ENCODE measurements at places on chromosomes 5 and 9.

- DNase-seq = no peak
Measured at GRCh38 chr5:39024005-39024404, 50.2 kb downstream of the RICTOR start.

DNA sequence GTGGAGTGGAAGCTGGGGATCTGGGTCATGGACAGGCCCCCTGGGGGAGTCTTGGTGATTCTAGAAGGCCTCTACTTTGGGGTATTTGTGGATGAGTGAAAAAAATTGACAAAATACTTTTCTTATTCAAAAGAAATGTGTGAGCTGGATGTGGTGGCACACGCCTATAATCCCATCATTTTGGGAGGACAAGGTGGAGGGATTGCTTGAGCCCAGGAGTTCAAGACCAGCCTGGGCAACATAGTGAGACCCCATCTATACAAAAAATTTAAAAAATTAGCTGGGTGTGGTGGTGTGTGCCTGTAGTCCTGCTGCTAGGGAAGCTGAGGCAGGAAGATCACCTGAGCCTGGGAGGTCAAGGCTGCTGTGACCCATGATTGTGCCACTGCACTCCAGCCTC lies 6.6 kb upstream of the NCS1 start:
- DNase-seq = no peak

DNA sequence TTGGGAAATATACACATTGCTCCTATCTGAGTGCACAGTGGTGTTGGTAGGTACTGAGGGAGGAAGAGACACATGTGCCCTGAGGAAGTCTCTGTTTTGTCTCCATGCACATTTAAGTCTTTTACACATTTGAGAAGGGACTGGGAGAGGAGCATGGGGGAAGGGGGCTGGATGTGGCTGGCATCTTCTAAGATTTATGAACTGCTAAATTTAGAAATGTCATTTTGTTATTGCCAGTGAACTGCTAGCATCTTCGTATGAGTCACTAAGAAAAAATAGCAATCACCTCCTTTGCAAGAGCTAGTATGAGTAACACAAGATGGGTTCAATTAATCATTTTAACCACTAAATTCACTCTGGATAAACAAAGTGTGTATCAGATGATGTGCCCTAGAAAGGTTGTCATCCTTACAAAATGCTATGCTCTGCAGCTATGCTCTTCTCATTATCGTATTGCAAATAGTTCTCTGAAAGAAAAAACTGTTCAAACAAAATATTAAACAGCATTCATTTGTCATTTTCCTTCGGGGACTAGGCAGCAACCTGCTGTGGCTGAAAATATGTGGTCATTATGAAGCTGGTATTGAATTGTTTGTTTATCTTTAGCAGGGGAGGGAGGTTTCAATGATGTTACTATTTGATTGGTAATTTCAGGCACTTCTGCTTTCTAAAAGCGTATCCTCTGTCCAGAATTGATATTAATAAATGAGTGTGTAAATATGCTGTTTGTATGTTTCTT lies 236.5 kb downstream of the DMRTA1 start:
- peak; percentile 54 for DNase-seq

DNA sequence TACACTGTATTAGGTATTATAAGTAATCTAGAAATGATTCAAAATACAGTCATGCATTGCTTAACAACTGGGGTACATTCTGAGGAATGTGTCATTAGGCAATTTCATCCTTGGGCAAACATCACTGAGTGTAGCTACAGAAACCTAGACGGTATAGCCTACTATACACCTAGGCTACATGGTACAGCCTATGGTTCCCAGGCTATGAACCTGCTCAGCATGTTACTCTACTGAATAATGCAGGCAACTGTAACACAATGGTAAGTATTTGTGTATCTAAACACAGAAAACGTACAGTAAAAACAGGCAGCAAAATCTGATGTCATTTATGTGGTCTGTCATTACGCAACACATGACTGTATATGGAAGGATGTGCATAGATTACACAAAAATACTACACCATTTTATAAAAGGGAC lies 96.8 kb downstream of the RAPGEF6 start:
- peak; percentile 96 for DNase-seq

DNA sequence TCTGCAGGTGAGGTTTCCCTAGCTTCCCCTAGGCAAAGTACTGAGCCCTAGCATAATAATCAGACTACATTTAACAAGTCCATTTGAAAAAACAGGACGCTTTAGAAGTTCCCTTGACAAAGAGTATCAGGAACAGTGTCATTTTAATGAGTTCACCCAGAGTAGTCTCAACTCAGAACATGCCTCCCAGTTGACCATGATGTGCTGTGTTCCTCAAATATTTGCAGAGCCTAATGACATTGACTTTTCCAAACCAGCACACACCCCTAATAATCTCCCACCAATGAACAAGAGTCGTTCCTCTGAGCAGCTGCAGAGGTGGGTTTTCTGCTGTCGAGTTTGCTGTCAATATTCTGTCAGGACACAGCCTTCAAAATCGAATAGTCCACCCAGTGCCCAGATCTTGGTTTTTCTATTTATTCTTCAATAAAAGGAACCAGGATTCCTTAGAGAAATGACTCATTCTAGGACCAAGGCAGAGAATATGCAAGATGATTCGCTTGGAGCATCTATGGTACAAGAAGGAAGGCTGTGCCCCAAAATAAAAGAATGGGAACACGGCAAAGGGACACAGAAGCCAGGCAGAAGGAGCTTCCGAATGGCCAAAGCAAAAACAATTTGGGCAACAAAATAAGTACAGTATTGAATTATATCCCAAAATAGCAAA lies 57.6 kb downstream of the OTULIN start:
- DNase-seq = no peak

DNA sequence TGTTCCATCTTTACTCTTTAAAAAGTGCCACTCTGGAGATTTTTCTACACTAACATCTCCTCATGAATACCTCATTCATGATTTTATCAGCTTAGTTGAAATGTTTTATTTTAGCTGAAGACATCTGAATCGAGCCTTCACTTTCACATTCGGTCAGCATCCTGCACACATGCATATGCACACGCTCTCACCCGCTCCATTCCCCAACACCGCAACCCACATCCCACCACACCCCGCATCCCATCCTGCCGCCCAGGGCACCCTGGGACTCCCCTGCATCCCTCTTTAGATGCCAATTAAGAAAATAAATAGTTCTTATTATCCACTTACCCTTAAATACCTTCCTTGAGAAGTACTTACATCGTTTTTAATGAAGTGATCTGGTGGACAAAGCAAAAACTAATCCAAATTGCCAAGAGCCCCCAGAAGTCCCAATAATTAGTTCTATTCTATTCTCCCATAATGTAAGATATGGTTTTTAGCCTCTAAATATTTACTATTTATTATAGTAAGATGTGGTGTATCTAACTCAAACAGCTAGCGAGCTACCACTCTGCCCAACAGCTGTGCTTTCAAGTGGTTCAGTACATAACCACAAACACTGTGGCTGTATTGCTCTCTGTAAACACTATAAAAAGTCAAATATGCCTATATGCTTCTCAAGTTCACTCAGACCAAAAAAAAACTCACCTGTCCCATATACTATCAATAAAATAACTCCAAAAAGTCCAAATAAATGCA lies 38.2 kb downstream of the GZMK start:
- DNase-seq = no peak

DNA sequence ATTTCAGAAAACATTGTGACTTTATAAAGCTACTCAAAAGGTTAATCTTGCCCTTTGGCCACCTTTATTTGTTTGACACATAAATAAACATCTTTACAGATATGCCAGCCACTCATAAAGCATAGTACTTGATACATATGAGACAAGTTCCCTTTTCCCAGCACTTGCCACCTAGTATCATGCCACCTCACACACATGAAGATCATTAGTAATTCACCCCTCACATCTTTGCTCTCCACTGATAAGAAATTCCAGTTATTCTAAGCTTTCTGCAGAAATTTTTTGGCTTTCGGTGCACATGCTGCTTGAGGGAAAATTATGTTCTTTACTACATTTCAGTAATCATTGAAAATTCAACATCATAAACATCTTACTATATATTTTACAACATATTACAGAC lies 59.1 kb downstream of the DEPDC1B start:
- no peak for DNase-seq

GRCh38 chr5:1948111-1948510 lies 65.4 kb upstream of the IRX4 start:
- peak; percentile 28 for DNase-seq

- DNase-seq = no peak
Measured at GRCh38 chr5:3993856-3994473, 398.3 kb downstream of the IRX1 start.

DNA sequence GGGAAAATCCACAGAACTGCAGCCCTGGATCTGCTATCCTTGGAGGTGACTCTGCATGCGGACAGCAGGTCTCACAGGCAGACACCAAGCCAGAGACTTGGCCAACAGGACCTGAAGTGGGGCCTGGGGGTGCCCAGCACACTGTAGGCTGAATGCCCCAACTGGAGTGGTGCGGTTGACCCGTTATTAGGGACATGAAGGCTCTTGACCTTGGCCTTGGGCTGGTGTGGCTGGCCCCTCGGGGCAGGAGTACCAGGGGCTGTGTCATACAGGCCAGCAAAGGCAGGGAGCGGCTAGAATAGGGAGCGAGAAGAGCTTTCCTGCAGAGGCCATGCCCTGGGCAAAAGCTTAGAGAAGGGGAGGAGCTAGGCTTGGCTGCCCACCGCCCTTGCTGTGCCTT lies 153.2 kb upstream of the MVB12B start:
- no peak for DNase-seq

GRCh38 chr5:102927007-102927406 lies 171.9 kb downstream of the PAM start:
- no peak for DNase-seq

DNA sequence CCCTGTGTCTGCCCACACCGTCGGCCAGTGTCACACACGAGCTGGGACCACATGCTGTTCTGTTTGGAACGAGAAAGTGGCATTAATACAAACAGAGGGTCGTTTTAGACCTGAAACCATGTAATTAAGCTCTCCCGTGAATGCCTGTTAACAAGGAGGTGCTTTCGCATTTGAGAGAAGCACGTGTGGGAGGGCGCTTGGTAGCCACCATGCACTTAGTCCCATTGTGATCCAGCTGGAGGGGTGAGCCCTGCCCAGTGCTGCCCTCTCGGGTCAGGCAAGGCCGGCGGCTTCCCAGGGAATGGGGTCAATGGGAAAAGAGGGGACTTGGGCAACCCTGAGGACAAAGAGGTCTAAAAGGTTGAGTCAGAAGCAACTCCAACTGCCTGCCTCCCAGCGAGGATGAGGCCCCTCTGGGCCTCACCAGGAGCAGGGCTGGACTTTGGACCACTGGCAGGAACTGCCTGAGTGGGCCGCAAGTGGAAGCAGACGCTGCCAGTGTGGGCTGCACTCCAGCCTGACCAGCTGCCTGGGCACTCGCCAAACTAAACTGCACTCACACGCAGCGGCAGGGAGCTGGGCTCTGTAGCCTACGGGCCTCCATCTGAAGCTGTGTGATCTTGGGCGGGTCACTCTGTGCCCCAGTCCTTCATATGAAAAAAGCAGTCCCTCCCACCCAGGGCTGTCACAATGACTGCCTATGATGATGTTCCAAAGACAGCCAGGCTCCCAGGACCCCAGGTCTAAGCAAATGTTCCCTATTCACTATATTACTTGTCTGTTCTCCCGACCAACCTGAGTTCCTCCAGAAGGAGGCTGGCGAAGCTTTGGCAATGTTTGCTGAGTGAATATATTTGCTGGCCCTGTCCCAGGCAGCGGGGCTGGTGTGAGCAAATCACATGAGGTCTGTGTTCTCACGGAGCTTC lies 195.7 kb downstream of the CDK5RAP2 start:
- no peak for DNase-seq

DNA sequence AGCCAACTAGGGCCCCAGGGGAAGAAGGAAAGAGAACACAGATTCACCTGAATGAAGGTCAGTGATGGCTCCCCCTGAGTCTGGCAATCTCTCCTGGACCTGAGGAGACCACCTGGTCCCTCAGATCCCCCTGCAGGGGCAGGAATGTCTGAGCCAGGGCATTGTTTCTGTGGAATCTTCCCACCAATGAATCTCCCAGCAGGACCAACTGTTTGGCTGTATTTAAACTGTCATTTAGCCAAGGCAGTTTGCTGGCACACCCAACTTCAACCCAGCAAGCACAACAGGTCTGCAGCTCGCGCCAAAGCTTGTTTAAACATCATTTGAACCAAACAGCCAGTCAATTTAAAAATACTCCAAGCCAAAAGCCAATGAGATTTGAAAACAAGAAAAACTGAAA lies 92.6 kb downstream of the SH3TC2 start:
- DNase-seq = peak; percentile 41

- peak; percentile 20 for DNase-seq
Measured at GRCh38 chr5:181205761-181206649, 1.0 kb upstream of the TRIM7 start.

DNA sequence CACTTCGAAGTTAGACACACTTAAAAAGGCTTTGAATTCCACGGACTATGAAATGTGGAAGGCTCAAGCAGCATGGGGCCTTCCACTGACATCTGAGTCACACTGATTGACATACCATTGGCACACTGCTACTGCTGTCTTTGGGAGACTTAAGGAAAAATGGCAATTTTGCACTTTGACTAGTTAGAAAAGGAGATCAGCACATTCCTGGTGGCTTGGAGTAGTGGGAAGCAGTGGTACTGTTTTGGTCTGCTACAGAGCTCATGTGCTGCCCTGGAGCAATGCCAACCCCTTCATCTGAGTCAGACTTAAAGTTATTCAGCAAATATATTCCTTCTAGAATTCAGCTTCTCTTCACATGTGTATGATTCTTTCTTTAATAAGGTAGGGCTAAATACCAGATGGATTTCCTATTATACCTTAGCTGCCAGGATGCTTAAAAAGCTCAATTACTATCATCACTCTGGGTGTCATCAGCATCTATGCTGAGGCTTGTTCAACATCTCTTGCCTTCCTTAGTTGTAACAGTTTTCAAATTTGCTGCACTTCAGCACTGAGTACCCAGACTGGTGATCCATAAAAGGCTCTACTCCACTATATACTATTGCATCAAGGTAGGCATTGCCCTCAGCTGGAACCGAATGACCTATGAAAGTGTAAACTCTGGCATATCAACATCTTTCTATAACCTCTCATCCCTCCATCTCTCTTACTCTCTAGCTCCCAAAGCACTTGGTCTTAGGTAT lies 42.3 kb upstream of the MOCS2 start:
- peak; percentile 63 for DNase-seq

DNA sequence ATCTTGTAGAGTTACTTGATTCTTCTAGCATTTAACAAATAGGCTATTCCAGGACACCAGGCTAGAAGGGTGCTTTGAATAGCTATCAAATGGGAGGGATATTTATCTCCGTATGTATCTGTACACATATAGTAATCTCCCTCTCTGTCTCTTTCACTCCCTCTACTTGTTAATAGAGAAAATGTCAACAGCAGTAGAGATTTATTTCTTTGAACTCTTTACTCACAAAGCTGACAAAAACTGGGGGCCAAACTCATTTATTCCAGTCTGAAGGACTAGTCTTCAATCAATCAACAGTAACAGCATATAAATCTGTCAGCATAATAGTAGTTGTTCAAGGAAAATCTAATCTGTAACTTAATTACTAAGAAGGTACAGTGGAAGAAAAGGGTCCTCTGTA lies 78.2 kb upstream of the FER start:
- DNase-seq = no peak

DNA sequence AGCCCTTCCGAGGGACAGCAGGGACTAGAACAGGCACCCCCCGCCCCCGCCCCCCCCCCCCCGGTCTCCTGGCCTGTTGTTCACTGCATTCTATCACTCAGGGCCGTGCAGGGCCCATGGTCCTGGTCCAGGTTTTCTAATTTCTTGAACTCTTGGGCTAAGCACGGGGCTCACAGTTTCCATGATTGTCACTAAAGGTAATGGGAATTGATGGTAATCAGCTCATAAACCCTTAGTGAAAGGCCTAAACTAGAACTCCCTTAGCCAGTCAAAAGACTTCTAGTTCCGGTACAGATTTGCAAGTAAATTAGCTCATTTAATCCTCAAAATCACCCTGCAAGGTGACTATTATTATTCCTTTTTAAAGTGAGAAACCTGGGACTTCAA lies 14.7 kb upstream of the PWWP2A start:
- no peak for DNase-seq
